ENCODE measurements at places on chromosomes 12 and 14. TPM values are rescaled to one million over a fixed set of nuclear protein-coding genes. Genes with fewer than 3 reads are reported as not detected.

CMA1 gene
- not detected for polyA plus RNA-seq

RNASE7 gene
- not detected for polyA plus RNA-seq

CCDC197 gene
- not detected for polyA plus RNA-seq

LHX5 gene
- polyA plus RNA-seq = 3.1 TPM

ACVRL1 gene
- not detected for polyA plus RNA-seq

SLC7A7 gene
- not detected for polyA plus RNA-seq

PAPLN gene
- not detected for polyA plus RNA-seq

MYH6 gene
- not detected for polyA plus RNA-seq

BRMS1L gene
- polyA plus RNA-seq = 51.5 TPM

C12orf54 gene
- polyA plus RNA-seq = not detected

P2RX7 gene
- 1.5 TPM for polyA plus RNA-seq

FOXN4 gene
- 0.40 TPM for polyA plus RNA-seq

TUNAR gene
- polyA plus RNA-seq = 1.2 TPM

C12orf50 gene
- polyA plus RNA-seq = not detected

FGF23 gene
- polyA plus RNA-seq = not detected

SRRM4 gene
- 4.1 TPM for polyA plus RNA-seq

BEGAIN gene
- 0.74 TPM for polyA plus RNA-seq

TSPAN11 gene
- polyA plus RNA-seq = 1.5 TPM

WNT1 gene
- polyA plus RNA-seq = not detected

CSAD gene
- 23.6 TPM for polyA plus RNA-seq

APOF gene
- not detected for polyA plus RNA-seq

ARHGEF40 gene
- 4.0 TPM for polyA plus RNA-seq

KSR2 gene
- polyA plus RNA-seq = 2.4 TPM

BCL2L14 gene
- polyA plus RNA-seq = 0.30 TPM

DICER1 gene
- 22.5 TPM for polyA plus RNA-seq

SIX6 gene
- polyA plus RNA-seq = not detected

ACRBP gene
- not detected for polyA plus RNA-seq

CACNA2D4 gene
- polyA plus RNA-seq = not detected

OAS2 gene
- polyA plus RNA-seq = 0.34 TPM

RNF212B gene
- not detected for polyA plus RNA-seq

GPR84 gene
- polyA plus RNA-seq = not detected

KLRG1 gene
- polyA plus RNA-seq = 2.8 TPM

RAD9B gene
- polyA plus RNA-seq = not detected

CIROP gene
- not detected for polyA plus RNA-seq

KCNJ8 gene
- polyA plus RNA-seq = 3.9 TPM

CCND2 gene
- 110 TPM for polyA plus RNA-seq

MANSC1 gene
- 35.7 TPM for polyA plus RNA-seq

RAB5B gene
- 27.6 TPM for polyA plus RNA-seq

ART4 gene
- polyA plus RNA-seq = not detected

LRRK2 gene
- 12.6 TPM for polyA plus RNA-seq

NDUFA9 gene
- 438 TPM for polyA plus RNA-seq

RPS6KL1 gene
- polyA plus RNA-seq = 7.9 TPM

CLEC2A gene
- not detected for polyA plus RNA-seq

MGAT4C gene
- 11.8 TPM for polyA plus RNA-seq

WNT5B gene
- not detected for polyA plus RNA-seq

FAM216A gene
- polyA plus RNA-seq = 69.0 TPM

AQP2 gene
- polyA plus RNA-seq = not detected

Data from Purkinje cell (primary cell).